ENCODE measurements at places on chromosomes 5 and 9. TPM values are rescaled to one million over a fixed set of nuclear protein-coding genes. Genes with fewer than 3 reads are reported as not detected.

GKAP1 gene
- 16.1 TPM for total RNA-seq

TTC23L gene
- not detected for total RNA-seq

HAND1 gene
- total RNA-seq, result not detected

COL15A1 gene
- total RNA-seq, result 85.5 TPM

SPATA31C1 gene
- total RNA-seq, result not detected

PLAC8L1 gene
- total RNA-seq, result not detected

PCDHGB1 gene
- total RNA-seq, result 2.3 TPM

EGR1 gene
- 4.4 TPM for total RNA-seq

RC3H2 gene
- total RNA-seq, result 57.3 TPM

EPB41L4A gene
- 12.4 TPM for total RNA-seq

RGS7BP gene
- total RNA-seq, result 0.33 TPM

FGFR4 gene
- not detected for total RNA-seq

AQP7 gene
- 222 TPM for total RNA-seq

C7 gene
- 151 TPM for total RNA-seq

PCDHA11 gene
- total RNA-seq, result 0.22 TPM

PCDH12 gene
- 2.6 TPM for total RNA-seq

CATSPER3 gene
- not detected for total RNA-seq

ZBTB26 gene
- total RNA-seq, result 7.7 TPM

AGTPBP1 gene
- 36.4 TPM for total RNA-seq

PPP3R2 gene
- total RNA-seq, result not detected

RALGPS1 gene
- 5.1 TPM for total RNA-seq

IFNB1 gene
- not detected for total RNA-seq

PCAT7 gene
- not detected for total RNA-seq

FST gene
- total RNA-seq, result 16.7 TPM

CYLC2 gene
- not detected for total RNA-seq

SLC34A1 gene
- not detected for total RNA-seq

QRFP gene
- total RNA-seq, result not detected

F2RL2 gene
- not detected for total RNA-seq

GLRA1 gene
- not detected for total RNA-seq

BTNL9 gene
- total RNA-seq, result 83.7 TPM

HNRNPAB gene
- 64.8 TPM for total RNA-seq

S100Z gene
- not detected for total RNA-seq
